ENCODE measurements at places on chromosomes 12 and 14.

- peak; percentile 44 for DNase-seq
Observed at GRCh38 chr14:51458563-51458955, 193.2 kb upstream of the FRMD6 start.

- no peak for DNase-seq
Observed at GRCh38 chr12:25979563-25979962, 21.1 kb downstream of the RASSF8 start.

- no peak for DNase-seq
Observed at GRCh38 chr12:62196146-62196545, 64.1 kb upstream of the USP15 start.

DNA sequence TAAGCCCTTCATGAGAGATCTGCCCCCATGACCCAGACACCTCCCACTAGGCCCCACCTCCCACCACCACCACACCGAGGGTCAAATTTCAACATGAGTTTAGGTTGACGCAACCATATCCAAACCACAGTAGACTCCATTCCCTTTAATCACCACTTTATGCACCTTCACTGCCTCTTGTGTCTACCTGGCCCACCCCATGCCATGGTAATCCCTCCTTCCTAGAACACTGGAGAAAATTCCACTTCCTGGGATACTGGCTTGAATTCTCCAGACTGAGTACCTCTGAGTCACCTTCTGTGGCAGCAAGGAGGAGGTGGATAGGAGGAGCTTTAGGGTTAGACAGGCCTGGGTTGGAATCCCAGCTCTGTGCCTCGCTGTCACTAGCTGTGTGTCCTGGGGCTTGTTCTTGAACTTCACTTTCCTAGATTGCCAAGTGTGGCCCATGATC is 26.1 kb upstream of the CIPC start:
- DNase-seq: peak; percentile 35

DNA sequence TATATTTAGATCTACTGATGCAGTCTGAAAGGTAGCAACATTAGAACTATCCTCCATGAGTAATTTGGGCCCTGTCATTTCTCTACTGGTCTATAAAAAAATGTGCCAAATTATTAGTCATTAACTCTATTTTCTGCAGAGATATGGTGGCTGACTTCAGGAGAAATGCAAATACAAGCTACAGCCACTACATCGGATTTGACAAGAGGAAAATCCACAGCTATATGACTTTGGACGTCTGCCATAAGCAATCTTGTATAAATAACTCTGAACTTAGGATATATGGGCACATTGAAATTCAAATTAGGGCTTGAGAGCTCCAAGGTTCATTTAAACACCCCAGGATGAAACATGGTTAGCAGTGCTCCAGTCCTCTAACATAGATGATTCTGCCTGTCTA is 983.0 kb upstream of the LRFN5 start:
- no peak for DNase-seq

DNA sequence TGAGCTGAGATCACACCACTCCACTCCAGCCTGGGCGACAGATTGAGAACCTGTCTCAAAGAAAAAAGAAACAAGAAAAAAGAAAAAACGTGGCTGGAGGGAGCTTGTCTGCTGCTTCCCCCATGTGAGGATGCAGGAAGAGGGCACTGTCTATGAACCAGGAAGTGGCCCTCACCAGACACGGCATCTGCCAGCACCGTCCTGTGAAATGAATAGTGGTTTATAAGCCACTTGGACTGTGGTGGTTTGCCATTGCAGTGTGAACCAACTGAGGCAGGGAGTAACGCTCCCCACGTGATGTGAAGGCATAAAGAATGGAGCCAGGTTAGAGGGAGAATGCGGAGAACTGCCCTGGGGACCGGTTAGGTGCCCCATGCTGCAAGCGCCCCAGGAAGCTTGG is 4.5 kb upstream of the BRF1 start:
- no peak for DNase-seq

- DNase-seq: no peak
Observed at GRCh38 chr12:55852740-55853139, 10.0 kb upstream of the MMP19 start.

- peak; percentile 50 for DNase-seq
Observed at GRCh38 chr12:116161588-116161987, 115.9 kb downstream of the MED13L start.

DNA sequence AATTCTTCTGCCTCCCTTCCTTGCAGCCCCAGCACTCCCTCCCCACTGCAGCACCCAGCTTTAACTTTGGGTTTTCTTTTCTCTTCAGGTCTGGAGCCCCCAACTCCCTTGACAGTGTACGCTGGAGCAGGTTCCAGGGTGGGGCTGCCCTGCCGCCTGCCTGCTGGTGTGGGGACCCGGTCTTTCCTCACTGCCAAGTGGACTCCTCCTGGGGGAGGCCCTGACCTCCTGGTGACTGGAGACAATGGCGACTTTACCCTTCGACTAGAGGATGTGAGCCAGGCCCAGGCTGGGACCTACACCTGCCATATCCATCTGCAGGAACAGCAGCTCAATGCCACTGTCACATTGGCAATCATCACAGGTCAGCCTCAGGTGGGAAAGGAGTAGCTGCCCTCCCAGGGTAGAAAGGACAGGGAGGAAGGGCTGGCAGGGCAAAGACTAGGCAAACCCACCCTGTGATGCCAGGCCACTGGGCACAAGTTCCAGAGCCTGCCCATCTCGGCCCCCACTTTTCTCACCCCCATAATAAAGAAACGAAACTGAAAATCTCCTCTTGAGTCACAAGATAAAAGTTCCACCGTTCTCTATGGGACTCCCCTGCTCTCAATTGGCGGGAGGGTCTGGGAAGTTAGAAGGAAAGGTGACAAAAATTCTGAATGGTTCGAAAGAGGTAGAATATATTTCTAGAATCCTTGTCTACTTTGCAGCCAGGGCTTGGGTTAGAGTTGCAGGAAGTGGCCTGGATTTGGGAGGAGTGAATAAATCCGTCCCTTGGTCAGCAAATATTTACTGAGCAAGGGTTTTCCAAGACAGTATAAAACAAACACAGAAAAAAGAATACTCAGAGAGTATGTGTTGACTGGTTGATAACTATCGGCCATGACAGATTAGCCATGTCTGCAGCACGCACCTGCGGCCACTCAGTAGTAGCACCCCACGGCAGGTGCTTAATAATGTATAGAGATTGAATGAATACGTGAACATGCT is 3.2 kb downstream of the LAG3 start:
- no peak for DNase-seq

DNA sequence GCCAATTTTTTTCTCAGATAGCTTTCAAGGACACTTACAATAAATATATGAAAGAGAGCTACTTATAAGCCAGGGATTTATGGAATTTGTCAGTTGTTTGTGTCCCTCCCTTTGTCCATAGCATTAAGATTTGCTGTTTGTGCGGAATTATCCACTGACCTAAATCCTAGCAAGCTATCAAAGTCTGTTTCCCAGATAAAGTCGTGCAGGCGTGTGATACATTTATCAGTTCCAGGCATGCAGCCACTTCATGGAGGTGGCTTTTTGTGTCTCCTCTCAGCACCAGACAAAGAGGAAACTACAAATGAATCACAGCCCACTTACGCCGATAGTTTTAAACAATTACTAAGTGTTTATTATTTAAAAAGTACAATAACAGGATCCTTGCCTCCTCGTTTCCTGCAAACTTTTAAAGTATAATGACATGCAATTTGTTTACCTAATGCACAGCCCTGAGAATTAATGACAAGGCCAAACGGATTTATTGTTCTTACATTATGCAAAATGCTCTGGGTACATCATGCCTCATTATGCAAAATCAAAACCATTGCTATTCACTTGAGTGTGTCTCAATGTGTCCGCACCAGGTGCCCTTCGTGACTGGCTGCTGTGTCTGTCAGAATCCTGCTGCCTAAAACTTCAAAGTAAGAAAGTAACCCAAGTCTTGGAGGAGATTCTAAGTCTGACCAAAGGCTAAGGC is 423.2 kb downstream of the GLT1D1 start:
- no peak for DNase-seq

- no peak for DNase-seq
Observed at GRCh38 chr12:69355363-69356028, 4.0 kb upstream of the YEATS4 start.

GRCh38 chr14:76304536-76305267 is 71.2 kb upstream of the ESRRB start:
- no peak for DNase-seq

GRCh38 chr12:67919406-67919805 is 69.8 kb upstream of the IFNG-AS1 start:
- DNase-seq: peak; percentile 31

DNA sequence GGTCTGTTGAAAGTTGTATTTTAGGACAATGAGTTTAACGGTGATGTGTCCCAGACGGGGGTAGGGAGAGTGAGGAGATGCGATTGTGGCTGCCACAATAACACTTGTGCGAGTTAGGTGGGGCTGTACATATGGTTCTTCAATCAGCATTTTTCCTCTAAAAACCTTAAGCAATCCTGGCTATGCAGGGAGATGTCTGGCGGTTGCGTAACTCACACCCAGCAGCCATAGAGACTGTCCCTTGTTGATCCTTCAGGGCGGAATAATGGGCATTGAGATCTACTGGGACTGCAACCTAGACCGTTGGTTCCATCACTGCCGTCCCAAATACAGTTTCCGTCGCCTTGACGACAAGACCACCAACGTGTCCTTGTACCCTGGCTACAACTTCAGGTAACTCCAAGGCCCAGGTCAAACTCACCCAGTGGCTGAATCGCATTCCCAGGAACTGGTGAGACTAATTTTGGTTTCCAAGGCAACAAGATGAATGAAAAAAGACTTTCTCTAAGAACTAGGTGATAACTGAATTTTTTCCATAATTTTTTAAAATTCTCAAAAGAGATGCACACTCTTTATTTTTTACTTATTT is 34.6 kb downstream of the P2RX7 start:
- peak; percentile 78 for DNase-seq

- peak; percentile 33 for DNase-seq
Observed at GRCh38 chr14:45261209-45261608, 8.2 kb upstream of the MIS18BP1 start.

DNA sequence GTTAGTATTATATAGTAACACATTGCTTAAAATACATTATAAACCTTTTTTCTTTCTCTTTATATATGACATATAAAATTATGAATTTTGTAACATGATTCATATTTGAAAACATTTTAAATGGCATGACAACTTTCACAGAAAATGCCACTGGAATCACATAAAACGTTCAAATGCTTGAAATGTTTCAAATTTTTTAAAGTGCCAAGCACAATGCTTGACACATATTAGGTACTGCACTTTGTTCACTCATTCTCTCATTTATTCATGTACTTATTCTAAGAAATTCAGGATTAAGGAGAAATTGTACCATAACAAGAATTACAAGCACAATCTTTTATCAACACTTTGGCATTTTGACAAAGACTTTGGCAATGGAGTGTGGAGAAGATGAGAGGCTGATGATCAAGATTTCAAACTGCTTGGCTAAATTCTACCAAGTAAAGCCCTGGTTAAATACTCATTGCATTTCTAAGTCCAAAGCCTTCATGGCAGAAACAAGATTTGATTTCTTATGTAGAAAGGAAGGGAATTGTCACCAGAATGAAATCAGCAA is 232.2 kb downstream of the C12orf50 start:
- no peak for DNase-seq

DNA sequence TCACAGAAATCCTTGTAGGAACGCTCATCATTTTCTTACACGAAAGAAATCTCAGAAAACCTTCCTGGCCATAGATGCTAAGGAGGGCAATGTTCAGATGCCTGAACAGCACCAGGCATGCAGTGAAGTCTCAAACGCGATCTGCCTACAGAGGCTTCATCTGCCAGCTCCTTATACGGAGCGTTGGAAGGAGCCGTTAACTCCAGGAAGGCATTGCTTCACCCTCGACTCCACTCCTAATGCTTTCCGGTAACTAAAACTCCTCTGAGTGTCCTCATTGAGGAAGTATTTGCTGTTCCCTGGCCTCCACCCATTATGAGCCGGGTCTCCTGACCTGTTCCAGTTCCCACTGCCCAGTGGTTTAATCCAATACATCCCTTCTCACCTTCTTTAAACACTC is 502.7 kb downstream of the BCL11B start:
- no peak for DNase-seq

GRCh38 chr12:114933428-114934160 is 249.6 kb upstream of the TBX3 start:
- DNase-seq: peak; percentile 93
